CD4-positive, alpha-beta T cell treated with Interleukin-4 for 4 hours (primary cell): ENCODE measurements at places on chromosomes 2 and 18.
A peak's percentile ranks its signal among the peaks of the same experiment; 100 is the strongest.

DNA sequence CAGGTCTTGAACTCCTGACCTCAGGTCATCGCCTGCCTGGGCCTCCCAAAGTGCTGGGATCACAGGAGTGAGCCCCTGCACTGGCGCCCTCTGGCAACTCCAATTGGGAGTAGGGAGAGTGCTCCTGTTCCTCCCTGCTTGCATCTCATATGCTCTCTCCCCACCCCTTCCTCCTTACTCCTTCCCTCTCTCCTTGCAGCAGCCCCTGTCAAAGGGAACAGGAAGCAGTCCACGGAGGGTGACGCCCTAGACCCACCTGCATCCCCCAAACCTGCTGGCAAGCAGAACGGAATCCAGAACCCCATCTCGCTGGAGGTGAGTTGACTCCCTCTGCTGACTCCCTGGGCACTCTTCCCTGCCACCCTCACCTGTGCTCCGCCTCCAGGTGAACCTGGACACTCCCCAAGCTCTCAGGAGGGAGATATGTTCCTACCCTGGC is 10.7 kb downstream of the ARID5A start:
- DNase-seq: no peak

DNA sequence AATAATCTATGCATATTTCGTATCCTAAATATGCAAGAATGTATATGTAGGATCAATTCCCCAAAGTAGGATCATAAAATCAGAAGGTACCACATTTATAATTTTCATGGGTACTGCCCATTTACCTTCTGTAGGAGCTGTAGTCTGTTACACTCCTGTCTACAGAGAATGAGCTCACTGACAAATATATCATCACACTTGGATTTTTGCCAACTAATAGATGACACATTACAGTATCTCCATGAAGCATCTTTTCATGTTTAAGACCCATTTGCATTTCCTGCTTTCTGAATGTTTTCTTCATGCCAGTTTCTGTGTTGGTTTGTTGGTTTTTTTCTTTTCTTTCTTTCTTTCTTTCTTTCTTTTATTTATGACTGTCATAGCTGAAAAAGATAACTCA is 70.9 kb upstream of the EML6 start:
- DNase-seq: peak; percentile 33

- no peak for DNase-seq
These were observed 211.9 kb downstream of the PTGR3 start for GRCh38 chr18:74996996-74997395.

- no peak for DNase-seq
These were observed 1346.2 kb downstream of the SUCLG1 start for GRCh38 chr2:83112858-83113257.

DNA sequence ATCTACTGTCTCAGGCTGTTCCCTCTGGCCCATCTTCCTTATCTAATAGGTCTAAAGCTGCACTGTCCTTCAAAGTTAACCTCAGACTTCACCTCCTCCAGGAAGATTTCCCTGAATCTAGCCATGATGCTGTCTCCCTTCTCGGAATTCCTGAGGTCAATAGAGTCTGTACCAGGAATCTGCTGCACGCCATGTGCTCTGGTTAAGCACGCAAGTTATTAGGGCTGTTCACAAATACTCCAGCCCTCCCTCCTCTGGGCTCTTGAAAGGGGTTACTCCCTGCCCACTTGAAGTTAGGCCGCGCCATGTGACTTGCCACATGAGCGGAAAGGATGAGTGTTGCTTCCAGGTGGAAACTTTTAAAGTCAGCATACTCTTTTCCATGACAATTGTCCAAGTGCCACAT is 43.6 kb downstream of the MCFD2 start:
- no peak for DNase-seq

- DNase-seq: no peak
These were observed 32.5 kb upstream of the CCL20 start for GRCh38 chr2:227780981-227781615.

- no peak for DNase-seq
These were observed 214.0 kb upstream of the TRIB2 start for GRCh38 chr2:12502759-12503158.

DNA sequence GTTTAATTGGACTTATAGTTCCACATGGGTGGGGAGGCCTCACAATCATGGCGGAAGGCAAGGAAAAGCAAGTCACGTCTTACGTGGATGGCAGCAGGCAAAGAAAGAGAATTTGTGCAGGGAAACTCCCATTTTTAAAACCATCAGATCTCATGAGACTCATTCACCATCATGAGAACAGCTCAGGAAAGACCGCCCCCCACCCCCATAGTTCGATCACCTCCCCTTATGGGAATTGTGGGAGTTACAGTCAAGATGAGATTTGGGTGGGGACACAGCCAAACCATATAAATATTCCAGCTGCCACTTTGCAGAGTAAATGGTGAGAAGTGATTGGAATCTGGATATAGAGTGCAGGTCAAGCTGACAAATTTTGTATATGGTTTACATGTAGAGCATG is 187.4 kb downstream of the ARL4C start:
- no peak for DNase-seq

- peak; percentile 29 for DNase-seq
These were observed 539 bp downstream of the LAPTM4A start for GRCh38 chr2:20050646-20051531.

DNA sequence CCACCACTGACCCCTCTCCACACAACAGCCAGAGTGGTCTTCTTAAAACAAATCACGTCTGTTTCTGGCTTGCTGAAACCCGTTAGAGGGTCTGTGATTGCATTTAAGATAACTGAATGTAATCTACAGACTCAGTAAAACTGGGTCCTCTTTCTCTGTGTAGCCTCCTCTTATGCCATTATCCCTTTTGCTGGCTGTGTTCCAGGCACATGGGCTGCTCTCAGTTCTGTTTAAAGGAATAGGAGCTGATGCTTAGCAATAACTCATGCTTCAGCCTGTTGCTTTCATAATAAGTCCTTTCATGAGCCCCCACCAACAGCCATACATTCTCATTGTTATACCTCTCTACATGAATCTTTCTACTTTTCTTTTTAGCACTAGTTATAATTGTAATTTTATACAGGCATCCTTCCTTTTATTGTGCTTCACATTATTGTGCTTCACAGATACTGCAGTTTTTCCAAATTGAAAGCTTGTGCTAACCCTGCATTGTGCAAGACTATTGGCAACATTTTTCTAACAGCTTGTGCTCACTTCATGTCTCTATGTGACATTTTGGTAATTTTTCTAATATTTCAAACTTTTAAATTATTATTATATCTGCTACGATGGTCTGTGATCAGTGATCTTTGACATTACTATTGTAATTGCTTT is 782.6 kb downstream of the MBD2 start:
- DNase-seq: no peak

- no peak for DNase-seq
These were observed 90.4 kb downstream of the NUP35 start for GRCh38 chr2:183214680-183215079.

GRCh38 chr18:22683196-22683676 is 249.9 kb upstream of the RBBP8 start:
- DNase-seq: no peak

DNA sequence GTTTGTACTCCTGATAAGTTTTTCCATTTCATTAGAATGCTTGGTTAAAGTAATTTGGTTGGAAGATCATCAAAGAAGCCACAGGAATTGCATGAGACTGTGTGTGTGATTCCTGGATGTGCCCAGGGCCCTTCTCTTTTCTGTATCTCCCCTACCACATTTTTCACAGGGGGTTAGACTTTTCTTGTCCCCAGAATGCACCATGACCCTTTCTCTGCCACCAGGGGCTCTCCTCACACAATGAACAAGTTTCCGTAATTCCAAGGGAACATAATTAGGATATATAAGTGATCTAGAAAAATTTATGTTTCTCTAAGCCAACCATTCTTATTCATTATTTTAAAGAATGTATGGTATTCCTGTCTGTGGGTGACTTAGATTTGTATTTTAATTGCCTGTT is 291.8 kb downstream of the NEDD4L start:
- no peak for DNase-seq

- no peak for DNase-seq
These were observed 141.1 kb downstream of the CSRNP3 start for GRCh38 chr2:165610591-165611029.

- DNase-seq: peak; percentile 44
These were observed 4.3 kb downstream of the GAD1 start for GRCh38 chr2:170820757-170821530.

DNA sequence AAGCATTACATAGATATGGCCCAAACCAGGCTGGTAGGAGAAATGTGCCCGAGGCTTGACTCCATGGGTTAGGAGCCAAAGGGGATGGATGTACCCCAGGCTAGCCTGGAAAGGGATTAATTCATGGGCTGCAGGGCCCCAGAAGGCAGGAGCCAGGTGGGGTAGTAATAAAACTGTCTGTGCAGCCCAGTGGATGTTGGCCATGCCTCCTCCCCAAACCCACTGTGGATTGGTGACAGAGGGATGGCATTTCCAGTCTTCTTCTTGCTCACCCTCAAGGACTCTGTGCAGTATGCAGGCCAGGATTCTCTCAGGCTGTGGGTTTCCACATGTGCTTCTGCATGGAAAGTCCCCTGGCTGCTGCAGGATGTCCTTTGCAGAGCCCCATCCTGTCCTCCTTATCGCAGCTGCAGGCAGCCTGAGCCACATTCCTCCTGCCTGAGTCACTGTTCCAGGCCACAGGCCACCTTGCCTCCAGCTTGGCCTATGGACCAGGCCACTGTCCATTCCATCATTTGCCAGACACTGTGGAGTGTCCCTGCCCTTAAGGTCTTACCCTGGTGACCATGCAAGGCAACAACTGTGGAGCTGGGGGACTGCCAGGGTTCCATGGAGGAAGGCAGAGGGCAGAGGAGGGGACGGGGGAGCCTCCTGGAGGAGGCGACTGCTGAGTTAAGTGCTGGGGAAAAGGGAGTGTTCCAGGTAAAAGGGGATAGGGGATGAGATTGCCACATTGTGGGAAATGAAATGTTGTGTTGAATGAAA is 38.9 kb downstream of the INO80C start:
- DNase-seq: no peak

DNA sequence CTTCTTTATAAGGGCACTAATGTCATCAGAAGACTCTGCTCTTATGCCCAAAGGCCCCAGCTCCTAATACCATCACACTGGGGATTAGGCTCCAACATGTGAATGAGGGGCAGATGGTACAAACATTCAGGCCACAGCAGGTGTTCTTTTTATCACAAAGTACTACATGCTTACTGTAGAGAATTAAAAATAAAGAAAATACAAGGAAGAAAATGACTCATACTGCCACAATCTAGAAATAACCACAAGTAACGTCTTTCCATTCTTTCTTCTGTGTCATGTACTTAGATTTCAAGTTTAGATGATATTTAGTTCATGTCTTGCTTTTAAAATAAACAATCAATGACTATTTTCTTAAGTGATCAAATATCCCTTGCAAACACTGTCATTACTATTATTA is 100.3 kb upstream of the NEDD4L start:
- no peak for DNase-seq

DNA sequence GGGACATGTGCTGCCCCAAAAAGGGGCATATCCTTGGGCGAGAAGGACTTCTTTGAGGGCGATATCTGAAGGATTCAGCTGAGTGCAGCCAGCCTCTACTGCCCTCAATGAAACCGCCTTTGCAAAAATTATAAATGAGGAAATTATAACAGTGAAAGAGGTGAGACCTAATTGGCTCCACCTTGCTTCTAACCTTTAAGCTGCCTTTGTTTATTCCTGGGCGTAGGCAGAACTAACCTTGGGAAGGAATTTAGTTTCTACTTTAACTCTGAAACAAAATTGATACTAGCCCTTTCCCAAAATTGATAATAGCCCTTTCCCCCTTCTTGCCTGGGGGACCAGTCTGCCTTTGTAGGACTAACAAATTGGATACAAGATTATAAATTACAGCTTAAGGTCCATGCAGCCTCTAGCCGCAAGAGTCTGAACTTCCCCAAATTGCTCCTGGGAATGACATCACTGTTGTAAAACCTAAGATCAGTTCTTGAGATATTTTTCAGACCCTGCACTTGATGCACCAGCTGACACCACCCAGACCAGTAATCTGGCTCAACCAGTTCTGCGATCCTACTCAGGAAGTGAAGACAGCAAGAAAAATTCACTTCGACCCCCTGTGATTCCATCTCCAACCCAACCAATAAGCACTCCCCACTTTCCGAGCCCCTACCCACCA is 36.0 kb upstream of the ASAP2 start:
- no peak for DNase-seq

DNA sequence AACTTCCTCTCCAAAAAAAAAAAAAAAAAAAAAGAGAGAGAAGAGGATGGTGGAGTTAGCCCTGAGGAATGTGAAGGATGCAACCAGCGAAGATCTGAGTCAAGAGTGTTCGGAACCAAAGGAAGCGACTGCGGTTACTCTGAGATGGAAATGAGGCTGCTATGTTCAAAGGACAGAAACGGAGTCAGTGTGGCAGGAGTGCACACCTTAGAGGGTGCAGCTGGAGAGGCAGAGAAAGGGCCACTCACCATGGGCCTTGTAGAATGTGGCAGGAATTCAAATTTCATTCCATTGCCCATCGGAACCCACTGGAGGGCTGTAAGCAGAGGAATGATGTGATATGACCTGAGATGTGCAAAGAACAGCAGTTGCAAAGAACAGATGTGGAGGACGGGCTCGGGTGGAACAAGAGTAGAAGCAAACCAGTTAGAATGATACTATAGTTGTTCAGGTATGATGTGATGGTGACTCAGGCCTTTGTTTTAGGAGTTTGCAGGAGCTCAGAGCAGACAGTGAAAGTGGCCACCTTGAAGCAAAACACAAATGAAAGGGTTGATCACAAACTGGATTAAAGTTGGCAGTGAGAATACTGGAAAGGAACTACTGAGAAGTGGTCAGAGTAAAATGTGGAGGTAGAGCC is 22.6 kb downstream of the ITGA6 start:
- no peak for DNase-seq

GRCh38 chr2:233997707-233998106 is 52.8 kb upstream of the SPP2 start:
- DNase-seq: no peak

- DNase-seq: no peak
These were observed 295.1 kb upstream of the TNP1 start for GRCh38 chr2:217154923-217155322.

DNA sequence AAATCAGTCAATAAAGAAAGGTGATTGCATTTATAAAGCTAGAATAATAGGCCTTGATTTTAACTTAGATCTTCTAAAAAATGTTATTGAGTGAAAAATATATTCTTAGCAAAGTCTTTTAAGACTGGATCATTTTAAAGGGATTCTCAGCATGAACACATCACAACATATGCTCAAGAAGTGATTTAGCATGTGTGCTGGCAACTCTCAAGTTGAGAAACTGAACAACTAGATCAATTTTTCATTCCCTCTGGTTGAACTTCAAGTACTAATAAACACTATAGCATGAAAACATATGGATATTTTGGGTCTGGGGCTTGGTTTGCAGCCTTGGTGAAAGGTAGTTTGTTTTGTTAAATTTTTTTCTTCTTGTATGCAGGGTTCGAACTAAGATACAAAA is 107.8 kb upstream of the PNPT1 start:
- no peak for DNase-seq

DNA sequence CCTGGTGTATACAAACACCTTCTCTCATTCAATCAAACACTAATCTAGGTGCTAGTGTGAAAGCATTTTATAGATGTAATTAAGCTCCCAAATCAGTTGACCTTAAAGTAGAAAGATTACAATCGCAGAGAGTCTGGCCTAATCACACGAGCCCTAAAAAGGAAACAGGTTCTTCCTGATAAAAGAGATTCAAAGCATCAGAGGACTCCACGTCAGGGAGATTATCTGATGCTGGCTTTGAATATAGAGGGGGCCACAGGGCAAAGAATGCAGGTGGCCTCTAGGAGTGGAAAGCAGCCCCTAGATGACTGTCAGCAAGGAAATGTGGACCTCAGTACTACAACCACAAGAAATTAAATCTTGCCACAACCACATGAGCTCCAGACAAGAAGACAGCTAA is 28.2 kb upstream of the ZC3H15 start:
- no peak for DNase-seq
